ENCODE measurements at places on chromosomes 11 and 22.

GRCh38 chr11:77800449-77800848, 20.1 kb downstream of the RSF1 start:
- DNase-seq: no peak

DNA sequence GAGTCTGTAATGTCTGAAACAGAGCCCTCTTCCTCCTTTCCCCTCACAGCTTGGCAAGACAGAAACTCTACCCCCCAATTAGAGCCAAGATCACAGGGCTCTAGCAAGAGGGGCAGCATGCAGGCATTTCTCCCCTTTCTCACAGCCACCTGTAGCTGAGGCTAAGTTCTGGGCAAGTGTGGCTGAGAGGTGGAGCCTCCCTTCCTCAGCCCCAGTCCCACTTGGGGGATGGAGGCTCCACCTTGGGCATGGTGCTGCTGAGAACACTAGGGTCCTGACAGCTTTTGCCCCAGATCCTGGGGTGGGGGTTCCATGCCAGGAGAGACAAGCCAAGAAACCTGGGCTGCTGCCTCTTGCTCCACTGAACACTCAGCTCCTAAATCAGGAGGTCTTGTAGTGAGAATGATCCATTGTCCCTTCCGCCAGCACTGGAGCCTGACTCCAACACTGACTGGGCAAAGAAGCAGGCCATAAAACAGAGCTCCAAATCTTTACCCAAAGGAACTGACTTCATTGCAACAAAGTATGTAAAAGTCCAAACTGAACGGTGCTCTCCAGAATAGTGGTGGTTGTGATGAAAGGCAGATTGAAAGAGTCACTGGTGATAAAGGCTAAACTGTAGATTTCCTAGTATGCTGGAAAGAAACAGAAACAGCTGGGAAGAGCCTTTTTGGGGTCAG, 25.6 kb downstream of the NARS2 start:
- DNase-seq: no peak

DNA sequence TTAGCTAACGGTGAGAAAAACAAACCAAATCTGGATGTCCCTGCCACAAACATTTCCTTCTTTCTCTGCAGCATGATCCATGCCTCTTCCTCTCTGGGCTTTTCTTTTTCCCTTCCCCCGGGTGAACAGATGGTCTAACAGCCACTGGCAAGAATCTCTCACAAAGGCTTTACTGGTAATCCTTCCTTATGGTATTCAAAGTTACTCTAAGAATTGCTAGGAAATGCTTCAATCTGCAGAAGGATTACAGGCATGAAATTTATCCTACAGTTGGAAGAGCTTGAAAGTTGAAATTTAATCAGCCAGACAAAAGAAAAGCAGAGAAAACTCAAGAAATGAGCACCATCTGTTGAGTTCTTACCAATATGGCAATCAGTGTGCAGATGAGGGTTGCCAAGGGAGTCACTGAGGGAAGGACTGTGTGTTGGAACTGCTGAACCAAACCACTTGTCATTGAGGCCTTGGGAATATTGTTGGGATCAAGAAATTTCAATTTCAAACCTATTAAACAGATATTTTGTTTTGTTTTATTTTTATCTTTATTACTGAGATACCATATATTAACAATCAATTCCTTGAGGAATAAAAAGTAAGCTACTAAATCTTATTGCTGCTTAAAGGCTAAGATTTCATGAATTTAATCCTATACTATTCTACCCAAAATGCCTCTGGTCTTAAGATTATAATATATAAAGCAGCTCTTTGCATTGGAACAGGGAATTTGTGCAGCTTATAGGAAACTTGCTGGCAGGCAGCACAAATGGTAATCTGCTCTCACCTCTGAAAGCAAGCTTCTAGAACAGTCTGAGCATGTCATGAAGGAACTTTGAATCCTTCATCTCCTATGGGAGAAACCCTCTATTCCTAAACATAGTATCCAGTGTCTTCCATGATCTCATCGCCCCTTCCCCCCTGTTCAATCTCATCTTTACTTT, 29.7 kb upstream of the NDUFC2 start:
- DNase-seq: no peak

DNA sequence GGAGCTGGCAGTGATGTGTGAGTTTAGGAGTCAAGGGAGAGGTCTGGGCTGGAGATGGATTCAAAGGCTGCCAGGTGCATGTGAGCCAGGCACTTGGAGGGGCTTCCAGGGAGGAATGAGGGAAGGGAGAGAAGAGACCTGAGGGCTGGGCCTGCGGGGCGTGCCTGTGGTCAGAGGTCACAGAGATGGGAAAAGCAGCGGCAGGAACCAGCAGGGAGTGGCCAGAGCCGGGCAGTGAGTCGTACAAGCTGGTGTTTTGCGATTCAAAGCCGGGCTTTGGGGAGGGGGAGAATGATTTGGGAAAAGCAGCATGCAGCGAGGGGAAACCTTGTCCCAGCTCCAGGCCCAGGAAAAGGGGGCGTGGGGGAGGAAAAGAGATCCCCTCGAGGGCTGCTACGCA, 96.9 kb upstream of the RTL6 start:
- no peak for DNase-seq

All from bone marrow (tissue), 2 donors.